ENCODE measurements at places on chromosomes 5 and 9.
A peak's percentile ranks its signal among the peaks of the same experiment; 100 is the strongest.

DNA sequence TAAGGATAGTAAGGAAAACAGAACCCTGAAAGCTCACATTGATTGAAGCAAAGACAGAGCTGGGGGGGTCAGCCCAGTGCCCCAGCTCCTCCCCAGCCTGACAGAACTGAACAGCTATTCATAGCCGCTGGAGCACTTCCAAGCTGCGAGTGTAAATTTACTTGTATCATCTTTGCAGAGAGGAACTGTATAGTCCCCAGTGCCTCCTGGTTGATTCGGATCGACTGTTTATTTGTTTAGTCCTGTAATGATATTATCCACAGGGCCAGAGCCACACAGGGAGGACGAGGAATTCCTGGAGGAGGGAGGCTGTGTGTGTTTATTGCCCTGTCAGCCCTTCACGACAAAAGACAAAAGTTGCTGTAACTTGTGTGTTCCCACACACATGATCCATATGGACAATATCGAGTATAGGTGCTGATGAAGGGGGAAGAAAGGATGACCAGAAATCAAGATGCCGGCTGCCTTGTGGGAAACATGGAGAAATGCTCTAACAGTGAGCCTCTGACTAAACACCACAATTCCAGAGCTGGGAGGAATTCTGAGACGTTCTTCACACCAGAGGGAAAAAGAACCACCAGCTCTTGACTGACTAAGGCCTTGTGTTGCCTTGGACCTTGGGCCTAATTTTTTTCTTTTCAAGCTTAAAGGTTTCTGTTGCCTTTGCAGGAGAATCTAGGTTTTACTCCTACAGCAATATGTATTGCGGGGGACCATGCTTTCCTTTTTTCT lies 31.1 kb downstream of the FOXD1 start:
- ATAC-seq = peak; percentile 60

- ATAC-seq = no peak
Observed at GRCh38 chr9:77944556-77945243, 86.9 kb downstream of the GNAQ start.

GRCh38 chr9:115986508-115986907 lies 167.1 kb upstream of the PAPPA start:
- ATAC-seq = no peak

- no peak for ATAC-seq
Observed at GRCh38 chr5:167710444-167711073, 580.9 kb upstream of the WWC1 start.

DNA sequence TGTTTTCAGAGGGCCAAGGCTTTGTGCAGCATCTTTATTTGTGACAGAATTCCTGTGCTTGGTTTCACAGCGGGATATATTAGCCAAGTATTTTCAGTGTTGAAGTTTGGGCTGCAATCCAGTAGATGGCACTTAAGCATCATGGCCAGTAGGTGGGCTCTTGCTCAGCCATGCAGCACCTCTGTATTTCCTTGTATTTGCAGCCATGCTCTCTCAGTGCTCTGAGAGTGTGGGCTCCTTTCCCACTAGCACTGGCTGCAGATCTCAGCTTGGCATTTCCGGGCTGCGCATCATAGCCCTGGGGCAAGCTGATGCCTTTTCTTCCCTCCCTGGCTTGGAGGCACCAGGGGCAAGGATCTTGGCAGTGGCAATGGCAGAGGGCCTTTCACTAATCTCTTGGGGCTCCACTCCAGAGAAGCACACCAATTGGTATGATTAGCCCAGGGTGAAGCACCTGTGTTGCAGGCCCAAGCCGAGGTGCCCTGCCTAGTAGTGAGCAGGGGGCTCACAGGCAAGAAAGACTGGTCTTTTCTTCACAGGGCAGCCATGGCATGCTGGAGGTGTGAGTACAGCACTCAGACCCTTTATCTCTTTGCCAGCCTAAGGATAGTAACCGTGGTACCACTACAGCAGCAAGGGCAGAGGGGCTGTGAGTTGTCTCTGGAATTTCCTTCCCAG lies 48.3 kb downstream of the SLCO6A1 start:
- ATAC-seq = no peak

DNA sequence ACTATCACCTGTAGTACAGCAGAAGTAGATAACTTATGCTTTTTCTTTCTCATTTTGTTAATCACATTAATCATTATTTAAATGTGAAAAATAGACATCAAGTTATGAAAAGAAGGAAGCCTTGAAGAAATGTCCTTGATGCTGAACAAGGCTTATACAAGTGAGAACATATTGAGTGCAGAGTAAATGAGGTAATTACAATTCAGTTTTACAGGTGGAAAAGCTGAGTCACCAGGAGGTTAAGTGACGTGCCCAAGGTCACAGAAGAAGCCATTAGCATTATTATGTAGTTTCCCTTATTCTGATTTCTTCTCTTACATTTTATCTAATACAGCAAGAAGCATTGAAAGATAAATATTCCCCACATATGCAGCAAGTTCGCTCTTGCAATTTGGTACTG lies 998.5 kb upstream of the CDH6 start:
- ATAC-seq = no peak

- ATAC-seq = peak; percentile 66
Observed at GRCh38 chr9:4666042-4666699, at the start of gene SPATA6L. TSS of gene SPATA6L (minus strand) at chr9:4666480. CDS start at chr9:4666250, 230 bp downstream.

DNA sequence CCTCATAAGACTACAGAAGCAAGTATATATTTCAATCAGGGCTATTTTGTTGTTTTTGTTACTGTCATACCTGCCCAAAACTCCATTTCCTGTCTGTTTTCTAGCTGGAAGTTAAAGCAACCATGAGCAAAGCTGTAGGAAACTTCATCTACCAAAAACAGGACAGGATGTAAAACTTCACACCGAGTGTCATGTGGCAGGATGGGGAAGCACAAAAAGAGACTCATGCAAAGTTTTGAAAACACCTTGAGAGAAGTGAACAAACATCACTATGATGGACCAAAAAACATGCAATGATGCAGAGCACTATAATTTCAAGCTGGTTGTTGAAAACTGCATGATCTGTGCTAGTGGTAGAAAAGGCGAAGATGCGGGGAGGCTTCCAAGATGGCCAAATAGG lies 6.3 kb upstream of the GZMA start:
- ATAC-seq = no peak

DNA sequence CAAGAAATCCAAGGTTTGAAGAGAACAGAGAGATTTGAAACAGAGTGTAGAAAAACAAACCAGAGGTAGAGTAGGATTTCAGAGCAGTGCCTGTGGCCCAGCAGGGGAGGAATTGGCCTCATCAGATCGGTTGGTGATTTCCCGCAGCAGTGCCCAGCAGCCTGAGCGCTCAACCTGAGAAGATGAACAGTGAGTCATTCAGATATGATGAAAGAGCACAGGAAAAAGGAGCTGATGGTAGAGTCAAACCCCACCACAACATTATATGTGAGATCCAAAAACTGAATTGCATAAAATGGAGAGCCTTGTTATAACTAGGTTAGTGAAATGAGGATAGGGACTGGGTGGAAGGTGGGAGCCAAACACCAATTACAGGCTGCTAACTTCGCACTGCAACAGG lies 248.9 kb downstream of the PIK3R1 start:
- ATAC-seq = no peak

DNA sequence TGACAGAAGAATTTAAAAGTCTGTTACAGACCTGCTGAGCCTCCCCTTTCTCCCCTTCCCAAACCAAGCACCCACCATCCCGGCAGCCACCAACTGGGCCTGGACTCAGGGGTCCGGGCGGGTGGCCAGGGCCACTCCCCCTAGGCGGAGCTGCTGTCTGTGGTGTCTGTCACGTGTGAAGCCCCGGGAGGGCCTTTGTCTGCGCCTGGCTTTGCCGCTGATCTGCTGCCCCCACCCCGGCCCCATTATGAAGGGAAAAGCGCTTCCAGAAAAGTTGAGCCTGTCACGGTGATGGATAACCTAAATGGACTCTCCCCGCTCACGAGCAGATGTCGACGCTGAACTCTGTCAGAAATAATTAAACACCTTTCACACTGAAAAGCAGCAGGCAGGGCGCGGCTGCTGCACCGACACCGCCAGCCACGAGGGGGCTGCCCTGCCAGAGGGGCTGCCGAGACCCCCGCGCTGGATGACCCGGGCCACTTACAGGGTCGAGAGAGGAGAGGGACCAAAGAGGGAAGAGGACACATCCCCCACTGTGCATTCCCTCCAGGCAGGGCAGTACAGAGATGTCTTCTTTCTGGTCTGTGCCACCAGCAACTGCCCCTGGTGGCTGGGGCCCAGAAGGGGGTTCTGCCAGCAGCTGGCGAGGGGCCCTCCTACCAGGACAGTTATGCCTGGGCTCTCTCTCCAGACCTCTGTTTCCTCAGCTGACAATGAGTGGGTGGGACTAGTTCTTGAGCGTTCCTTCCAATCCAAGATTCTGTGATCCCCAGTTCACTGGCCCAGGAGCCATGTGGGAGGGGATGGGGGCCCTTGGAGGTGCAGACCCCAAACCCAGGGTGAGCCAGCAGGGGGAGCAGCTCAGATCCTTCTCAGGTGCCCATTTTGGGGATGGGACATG lies 36.0 kb upstream of the BARHL1 start:
- ATAC-seq = peak; percentile 80

GRCh38 chr9:96136992-96137670 lies 164.8 kb downstream of the HSD17B3 start:
- peak; percentile 65 for ATAC-seq

- no peak for ATAC-seq
Observed at GRCh38 chr5:147759441-147759840, 23.1 kb downstream of the JAKMIP2 start.

GRCh38 chr9:129523943-129524581 lies 96.8 kb downstream of the C9orf50 start:
- no peak for ATAC-seq

DNA sequence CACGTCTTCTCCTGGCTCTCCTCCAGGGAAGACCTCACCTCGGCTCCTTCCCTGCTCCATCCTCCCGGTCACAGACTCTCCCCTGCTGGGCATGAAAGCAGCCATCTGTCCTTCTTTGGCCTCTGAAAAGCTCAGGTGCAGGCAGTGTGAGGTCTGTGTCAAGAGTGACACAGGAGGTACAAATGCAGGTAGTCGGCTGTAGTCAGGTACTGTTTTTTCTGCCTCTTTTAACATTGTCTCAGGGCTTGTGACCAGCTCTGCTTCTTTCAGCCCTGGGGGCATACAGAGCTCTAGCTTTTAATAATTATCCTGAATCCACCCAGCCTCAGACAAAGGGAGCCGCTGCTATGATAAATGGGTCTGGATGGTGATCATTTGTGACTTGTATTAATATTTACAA lies 46.4 kb downstream of the C5orf15 start:
- no peak for ATAC-seq

DNA sequence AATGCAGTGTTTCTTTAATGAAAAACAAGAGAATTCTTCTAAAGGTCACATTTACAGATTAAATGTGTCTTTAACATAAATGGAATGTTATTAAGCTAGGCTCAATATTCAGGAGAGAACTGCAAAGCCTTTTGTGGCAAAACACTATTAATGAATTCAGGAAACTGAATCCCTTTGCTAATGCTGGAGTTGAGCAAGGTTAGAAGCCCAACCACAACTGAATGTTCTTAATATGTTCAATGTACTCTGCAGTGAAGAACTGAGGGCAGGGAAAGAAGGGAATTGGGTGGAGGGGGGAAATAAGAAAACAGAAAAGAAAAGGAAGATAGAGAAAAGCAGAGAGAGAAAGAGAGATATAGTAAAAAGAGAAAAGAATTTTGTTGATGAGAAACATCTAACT lies 276.7 kb upstream of the TMEM161B start:
- no peak for ATAC-seq

- ATAC-seq = peak; percentile 65
Observed at GRCh38 chr5:95591490-95591901, 28.4 kb upstream of the GPR150 start.
